ENCODE measurements at places on chromosomes 11 and 22.

DNA sequence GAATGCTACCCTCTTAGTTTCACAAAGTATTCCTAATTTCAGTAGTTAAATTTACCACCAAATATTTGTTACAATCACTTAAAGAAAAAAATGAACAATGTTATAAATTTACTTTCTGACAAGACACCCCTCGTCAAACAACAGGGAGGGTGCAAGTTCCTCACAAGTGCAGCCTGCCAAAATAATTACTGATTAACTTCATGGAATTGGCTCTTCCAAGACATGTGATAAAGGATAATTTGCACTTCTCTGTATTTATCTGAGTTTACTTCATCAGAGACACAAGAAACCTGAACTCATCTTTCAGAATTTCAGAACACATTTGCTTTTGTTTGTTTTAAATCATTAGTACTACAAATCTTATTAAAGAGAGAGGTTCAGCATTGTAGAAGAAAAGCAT is 66.5 kb downstream of the LARGE2 start:
- DNase-seq, result no peak

DNA sequence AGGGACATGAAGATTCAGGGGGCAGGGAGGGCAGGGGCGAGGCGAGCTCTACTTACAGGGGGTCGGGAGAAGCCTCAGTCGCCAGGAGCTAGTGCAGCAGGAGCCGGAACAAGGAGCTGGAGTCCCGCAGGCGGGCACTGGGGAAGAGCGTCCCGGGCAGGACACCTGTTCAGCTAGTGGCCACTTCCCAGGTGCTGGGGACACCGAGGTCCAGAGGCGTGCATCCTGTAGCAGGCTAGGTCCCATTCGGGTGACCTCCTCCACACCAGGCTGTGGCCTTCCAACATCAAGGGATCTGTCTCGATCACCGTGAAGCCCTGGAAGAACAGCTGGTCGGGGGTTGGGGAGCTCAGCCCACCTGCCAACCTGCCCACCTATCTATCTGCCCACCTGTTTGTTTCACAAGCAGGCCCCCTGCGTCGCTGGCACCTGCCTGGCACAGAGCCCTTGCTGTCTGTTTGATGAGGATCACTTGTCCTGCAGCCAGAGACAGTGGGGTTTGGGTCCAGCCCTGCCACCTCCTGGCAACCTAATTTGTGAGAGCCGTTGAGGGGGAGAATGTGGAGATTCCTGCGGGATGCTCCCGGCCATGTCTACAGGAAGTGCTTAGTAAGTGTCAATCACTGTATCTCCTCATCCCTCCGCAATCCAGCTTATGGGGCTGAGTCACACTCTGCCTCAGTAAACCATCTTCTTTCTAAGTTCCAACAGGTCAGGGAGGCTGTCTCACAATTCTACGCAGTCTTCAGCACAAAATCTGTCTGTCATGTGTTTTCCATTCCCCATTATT is 940.9 kb downstream of the BRD1 start:
- DNase-seq, result no peak

- no peak for DNase-seq
These were observed 29.5 kb upstream of the MYH9 start for GRCh38 chr22:36417281-36417686.

DNA sequence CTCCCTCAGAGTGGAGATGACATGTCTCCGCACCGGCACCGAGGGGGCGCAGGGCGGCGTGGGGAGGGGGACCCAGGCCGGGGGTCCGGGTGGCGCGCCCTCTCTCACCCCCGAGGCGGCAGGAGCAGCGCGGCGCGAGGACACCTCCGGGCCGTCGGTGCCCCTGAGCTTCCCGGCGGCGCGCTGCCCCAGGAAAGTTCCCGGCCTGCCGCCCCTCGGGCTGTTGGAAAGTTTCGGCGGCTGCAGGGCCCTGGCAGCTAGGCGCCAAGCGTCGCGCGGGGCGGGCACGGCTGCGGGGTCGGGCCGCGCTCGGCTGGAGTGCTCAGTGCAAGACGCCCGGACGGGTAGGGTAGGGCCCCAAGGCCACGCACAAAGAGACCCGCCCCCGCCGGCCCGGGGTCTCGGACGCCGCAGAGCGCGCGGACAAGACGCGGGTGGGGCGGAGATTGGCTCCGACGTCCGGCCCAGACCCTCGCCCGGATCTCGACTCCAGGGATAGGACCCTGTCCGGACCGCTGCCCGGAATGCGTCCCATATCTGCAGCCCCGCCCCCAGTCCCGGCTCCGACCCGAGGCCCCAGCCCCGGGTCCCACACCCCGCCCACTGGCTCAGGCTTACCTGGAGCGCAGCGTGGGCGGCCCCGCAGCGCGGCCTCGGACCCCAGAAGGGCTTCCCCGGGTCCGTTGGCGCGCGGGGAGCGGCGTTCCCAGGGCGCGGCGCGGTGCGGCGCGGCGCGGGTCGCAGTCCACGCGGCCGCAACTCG is 471 bp downstream of the ARVCF start:
- peak; percentile 61 for DNase-seq

- no peak for DNase-seq
These were observed 70.0 kb downstream of the EXT2 start for GRCh38 chr11:44165432-44165831.
